ENCODE measurements at places on chromosomes 5 and 9.
A peak's percentile ranks its signal among the peaks of the same experiment; 100 is the strongest.

DNA sequence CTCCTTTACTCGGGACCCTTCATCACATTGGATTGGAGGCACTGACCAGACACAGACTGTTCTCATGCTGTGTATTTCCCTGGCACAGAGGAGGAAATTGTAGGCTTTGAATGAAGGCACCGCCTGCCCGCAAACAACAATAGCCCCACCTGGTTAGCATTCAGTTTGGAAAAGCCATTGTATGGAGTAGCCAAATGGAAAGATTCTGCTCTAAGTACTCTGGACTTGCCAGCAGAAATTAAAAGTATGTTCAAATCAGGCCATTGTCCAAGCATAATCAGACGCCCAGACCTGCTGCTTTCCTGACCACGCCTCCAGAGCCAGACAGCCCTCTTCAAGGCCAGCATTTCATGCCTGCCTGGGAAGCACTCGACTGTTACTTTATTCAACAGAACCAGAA, 8.0 kb upstream of the SEMA4D start:
- DNase-seq = no peak

DNA sequence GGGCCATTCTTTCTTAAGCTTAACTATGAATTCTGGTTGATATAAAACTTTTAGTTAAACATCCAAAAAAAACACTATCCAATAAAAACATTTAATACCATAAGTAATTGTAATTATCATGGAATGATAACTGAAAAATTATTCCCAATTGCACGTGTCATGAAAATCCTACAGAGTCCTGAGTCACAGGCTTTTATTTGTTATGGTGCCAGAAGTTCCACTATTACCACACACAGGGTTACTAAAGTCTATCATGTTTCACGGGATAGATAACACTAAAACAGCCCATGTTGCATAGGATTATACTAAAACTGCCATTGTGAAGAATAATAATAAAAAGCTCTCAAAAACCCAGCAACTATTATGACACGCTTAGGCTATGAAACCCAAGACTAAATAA, 1381.8 kb downstream of the EFNA5 start:
- DNase-seq = no peak

- DNase-seq = peak; percentile 44
Observed at GRCh38 chr9:129023036-129023907, 4.9 kb downstream of the SH3GLB2 start.

DNA sequence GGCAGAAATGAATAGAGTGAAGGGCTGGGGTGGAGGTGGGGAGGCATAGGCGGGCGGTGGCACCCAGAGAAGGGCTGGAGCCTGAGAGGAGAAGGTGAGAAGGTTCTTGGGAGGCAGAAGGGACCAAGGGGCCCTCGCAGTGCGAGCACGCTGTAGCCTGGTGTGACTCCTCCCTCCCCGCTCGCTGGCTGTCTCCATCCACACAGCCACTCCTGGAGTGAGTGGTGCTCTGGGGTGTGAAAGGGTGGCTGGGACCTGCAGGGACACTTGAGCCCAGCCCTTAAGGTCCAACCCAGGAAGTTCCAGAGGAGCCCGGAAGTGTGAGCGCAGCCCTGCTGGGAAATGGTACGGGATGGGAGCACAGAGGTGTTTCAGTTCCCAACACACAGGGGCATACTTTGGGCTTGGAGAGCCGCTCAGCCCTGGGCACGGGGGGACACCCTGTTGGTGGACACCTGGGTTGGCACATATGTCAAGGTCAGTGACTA, 9.3 kb upstream of the SCGB3A1 start:
- DNase-seq = no peak

GRCh38 chr5:173554989-173555705, 61.3 kb downstream of the BOD1 start:
- no peak for DNase-seq

GRCh38 chr9:33044677-33045282, 19.7 kb downstream of the DNAJA1 start:
- DNase-seq = no peak

DNA sequence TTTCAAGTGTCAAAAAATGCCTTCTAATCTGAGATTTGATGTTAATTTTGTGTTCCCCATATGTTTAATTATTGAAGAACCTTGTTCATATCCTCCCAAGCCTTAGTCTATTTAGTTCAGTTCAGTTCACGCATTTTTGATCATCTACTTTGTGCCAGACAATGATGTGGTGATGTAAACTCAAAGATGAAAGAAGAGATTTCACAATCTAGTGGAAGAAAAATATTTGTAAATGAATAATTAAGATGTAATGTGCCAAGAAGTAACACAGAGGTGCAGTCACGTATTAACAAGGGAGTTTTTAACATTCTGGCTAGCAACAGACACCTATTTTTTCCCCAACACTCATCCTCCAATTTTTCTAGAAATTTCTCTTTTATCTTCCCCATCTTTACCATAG, 22.1 kb upstream of the KIF2A start:
- DNase-seq = no peak

DNA sequence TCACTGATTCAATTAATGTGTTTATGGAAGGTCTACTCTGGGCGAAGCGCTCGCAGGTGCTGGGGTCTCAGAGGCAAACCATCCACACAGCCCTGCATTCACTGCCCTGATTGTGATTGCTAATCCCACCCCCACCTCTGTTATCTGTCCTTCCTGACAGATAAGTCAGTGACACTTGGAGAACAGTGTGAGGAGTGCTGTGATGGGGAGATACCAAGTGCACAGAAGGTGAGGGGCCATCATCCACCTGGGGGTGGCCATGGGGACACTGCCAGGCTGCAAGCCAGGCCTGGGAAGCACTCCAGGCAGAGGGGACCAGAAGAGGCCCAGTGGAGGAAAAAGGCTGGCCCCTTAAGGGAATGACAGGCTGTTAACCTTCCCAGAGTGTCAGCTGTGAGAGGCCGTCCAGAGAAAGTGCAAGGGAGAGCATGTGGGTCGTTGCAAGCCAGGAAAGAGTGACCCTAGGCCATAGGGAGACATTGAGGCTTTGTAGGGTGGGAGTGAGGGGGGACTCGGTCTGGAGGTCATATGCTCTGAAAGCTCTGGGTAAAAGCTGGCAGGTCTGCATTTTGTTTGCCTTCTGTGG, 18.0 kb downstream of the IL9 start:
- DNase-seq = no peak

DNA sequence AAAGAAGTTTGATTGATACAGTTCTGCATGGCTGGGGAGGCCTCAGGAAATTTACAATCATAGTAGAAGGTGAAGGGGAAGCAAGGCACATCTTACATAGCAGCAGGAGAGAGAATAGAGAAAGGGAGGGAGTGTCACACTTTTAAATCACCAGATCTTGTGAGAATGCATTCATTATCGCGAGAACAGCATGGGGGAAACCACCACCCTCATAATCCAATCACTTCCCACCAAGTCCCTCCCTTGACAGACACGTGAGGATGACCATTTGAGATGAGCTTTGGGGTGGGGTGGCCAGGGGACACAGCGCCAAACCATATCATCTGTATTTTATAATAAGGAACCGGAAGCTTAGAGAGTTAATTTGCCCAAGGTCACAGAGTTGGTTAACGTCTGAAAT, 13.7 kb upstream of the FOCAD start:
- DNase-seq = no peak

GRCh38 chr5:90636948-90637347, 78.4 kb downstream of the ADGRV1 start:
- no peak for DNase-seq

GRCh38 chr9:33329117-33329563, 38.8 kb downstream of the NFX1 start:
- DNase-seq = peak; percentile 91

- DNase-seq = no peak
Observed at GRCh38 chr5:133885566-133885965, 82.9 kb downstream of the C5orf15 start.

- DNase-seq = no peak
Observed at GRCh38 chr9:21513431-21513830, 31.3 kb upstream of the IFNE start.

GRCh38 chr5:92548346-92548745, 1032.7 kb downstream of the NR2F1-AS1 start:
- DNase-seq = no peak

DNA sequence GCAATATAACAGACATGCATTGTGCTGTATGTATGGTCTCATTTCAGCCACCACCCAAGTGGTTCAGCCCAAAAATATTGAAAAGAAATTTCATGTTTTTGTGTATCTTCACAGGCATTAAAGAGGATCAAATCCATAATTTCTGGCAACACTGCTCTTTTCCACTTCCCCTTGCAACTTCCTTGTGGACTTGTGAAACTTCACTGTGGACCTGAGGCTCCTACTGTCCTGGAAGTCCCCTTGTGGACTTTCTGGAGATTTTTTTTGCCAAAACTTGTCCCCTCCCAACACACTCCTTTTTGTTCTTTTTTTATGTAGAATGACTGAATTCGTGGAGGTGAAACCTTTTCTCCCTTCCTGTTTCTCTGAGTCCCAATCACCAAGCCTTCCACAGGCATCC, 14.3 kb downstream of the OTULINL start:
- DNase-seq = no peak

DNA sequence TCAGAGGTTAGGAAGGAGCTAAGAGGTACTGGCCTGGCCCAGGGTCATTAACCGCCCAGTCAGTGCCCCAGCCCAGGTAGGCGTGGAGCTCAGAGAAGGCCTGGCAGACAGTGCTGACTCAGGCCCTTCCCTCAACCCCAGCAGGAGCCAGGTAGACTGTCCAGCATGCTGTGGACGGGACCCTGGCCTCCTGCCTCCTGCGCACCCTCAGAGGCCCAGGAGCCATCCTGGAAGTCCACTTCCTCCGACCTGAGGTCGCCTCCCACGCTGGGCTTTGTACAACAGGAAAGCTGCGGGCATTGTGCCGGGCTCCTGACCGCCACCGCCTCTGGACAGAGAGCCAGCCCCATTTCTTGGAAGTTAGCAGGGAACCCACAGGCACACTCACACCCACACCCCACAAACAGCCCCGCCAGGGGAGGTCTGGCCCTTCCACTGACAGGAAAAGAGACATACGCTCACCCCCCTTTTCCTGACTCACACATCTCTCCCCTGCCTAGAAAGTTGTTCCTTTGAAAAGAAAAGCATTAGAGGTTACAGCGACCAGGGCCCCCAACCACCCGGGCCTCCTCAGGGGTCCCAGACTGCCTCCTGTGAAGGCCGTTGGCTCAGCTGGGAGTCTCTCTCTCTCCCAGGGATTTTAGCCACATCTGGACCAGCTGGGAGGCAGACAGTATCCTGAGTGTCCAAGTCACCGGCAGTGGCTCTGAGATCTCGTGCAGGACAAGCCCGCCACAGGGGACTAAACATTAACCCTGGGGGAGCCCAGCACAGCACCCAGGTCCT, 7.7 kb downstream of the RALGDS start:
- no peak for DNase-seq

DNA sequence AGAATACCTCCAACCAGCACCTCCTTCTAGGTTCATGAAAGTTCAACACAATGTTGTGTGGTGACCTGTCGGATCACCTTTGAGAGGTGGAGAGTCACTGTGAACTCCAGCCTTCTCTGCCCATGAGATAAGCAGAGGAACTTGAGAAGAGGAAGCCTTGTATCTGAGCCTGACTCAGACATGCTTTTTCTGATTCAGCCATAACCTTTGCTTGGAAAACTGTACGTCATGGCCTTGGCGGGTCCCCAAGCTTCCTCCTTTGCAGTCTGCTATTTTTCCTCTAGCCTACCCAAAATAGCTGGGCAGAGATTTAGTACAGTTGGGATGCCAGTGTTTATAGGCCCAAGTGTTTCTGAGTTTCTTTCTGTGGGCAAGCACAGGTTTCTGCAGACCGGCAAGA, 274.7 kb downstream of the CETN3 start:
- no peak for DNase-seq

DNA sequence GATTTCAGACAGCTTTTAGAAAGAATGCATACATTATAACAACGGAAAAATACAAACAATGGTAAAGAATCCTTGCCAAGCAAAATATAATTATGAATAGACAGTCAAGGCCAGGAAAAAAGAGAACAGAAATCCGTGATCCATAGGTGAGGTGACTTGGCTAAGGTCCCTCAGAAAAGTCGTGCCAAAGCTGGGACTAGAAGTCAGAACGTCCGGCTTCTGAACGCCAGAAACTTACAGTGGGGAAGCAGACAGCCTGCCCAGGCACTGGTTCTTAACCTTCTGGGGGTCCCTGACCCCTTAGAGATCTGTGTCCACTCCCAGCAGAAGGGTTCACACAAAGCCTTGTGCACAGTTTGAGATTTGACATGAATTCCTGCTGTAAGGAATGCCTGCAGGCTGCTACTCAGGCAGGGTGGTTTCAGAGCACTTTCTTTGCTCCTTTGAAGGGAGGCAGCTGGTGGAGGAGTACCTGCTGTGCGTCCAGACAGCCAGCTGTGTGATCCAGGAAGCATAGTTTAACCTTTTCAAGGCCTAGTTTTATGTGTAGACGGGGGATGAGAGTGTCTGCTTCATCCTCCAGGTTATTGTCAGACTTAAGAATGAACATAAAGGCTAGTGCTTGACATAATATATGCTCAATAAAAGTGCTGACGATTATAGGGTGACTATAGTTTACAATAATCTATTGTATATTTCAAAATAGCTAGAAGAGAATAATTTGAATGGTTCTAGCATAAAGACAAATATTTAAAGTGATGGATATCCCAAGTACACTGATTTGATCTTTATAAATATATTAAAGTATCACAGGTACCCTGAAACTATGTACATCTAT, 852 bp downstream of the ARHGEF37 start:
- DNase-seq = no peak

All from BJ (cell line).